ENCODE measurements at places on chromosomes 11 and 22.

- DNase-seq: no peak
These were observed 155.7 kb downstream of the NAV2 start for GRCh38 chr11:19868281-19868821.

DNA sequence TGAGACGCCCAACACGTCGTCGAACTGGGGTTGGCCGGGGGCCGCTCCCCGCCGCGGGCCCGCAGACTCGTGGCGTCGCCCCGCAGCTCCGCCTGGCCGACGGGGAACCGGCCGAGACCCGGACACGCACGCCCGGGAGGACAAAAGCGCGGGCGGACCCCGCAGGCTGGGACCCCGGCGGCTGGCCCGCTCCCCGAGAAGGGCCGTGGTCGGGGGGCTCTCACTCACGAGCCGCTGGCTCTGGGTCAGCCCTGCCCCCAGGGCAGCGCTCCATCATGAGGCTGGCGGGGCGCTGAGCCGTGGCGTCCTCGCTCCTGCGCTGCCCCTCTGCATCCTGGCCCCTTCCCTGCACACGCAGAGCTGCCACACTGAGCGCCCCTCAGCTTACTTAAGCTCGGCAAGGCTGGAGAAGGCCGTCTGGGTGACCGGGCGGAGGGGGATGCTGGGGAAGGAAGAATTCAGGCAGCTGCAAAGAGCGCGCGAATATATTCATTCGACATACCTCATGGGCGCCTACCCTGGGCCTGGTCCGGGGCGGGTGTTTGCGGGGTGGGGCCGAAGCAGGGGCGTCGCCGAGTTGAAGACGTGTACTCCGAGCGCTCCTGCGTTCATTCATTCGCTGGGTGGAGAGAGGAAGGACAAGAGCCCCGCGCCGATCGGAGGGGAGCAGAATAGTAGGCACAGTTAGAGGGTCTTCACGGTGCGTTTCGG is 579 bp upstream of the CYB5R2 start:
- DNase-seq: no peak

DNA sequence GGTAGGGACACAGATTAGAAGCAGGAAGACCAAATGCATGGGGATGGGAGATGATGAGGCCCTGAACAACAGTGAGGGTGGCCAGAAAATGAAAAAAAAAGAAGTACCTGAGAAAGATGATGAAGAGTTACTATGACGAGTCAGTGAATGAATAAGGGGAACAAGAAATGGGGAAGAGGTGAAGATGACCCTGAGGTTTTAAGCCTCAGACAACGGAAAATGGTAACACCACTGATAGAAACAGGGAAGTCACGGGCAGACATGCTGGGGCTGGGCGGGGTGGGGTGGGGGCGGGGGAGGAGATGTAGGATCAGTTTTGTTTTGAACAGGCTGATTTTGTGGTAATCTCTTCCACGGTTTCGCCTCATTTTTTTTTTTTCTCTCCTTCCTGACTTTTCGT is 205.1 kb upstream of the CADM1 start:
- DNase-seq: no peak

- no peak for DNase-seq
These were observed 46.4 kb downstream of the RTN4R start for GRCh38 chr22:20221421-20222340.

DNA sequence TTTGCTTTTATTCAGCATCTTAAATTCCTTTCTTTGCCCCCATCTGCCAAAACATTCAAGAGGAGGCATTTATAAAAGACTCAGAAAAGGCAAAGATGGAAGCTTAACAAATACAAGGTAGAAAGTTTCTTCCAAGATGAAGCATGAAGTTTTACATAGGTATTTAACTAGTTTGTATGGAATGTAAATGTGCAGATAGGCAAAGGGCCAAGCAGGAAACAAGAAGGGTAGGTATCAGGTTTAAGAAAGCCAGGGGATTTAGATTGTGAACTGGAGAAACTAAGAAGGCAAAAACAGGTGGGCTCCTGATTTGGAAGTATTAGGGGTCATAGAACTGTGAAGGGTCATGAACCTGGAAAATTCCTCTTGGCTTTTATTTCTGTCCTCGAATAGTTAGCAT is 62.6 kb downstream of the PPP2R1B start:
- no peak for DNase-seq

DNA sequence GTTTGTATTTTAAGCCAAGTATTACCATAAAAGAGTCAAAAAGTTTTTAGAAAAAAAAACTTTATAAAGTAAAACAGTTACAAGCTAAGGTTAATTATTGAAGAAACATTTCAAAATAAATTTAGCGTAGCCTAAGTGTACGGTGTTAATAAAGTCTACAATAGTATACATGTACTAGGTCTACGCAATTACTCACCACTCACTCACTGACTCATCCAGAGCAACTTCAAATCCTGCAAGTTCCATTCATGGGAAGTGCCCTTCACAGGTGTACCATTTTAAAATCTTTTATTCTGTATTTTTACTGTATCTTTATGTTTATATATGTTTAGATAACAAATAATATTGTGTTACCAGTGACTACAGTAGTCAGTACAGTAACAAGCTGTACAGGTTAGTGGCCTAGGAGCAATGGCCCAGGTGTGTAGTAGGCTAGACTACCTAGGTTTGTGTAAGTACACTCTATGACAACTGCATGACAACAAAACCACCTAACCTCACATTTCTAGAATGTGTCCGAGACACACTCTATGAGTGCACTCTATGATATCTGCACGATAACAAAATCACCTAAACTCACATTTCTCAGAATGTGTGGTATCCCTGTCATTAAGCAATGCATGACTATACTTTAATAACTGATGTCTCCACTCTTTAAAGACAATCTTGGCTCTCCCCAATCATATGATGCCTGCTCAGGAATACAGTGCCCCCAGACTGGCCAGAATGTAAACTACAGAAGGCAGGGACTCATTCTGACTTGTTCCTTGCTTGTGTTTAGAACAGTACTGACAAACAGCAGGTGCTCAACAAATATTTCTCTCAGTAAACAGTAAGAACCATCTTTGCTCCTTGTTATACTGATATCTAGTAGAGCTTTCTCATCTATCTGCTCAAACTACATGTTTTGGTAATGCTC is 21.2 kb downstream of the KMT5B start:
- no peak for DNase-seq

DNA sequence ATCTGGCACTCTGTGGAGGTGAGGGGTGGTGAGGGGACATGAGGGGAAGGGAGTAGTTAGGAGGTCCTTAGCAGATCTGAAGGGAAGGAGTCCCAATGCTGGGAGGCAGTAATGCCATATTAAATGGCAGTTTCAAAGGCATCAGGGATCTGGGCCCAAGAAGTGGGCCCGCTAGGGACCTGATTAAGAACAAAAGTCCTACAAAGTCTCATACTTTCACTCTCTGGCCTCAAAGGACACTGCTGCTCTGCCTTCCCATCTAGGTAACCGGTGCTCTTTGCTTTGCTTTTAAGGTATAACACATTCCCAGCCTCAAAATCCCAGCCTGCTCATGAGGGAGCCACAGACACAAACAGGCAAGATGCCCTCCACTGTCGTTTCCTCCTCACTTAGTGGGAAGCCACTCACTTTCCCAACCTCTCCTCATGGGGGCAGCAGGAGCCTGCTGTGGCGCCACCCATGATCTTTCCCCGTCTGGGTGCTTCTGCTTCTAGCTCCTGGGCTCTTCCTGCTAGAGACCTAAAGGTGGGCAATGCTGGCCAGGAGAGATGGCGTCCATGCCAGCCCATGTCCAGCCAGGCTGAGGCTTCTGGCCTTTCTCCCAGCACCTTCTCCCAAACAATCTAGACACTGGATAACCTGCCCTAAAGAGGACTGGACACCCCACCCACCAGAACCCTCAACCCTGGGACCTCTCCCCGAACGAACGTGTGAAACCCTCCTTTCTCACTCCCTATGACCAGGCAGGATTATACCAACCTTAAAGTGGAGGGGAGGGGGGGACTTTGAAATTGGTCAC is 68.3 kb downstream of the PLEKHA7 start:
- no peak for DNase-seq
